ENCODE measurements at places on chromosomes 5 and 9.
A peak's percentile ranks its signal among the peaks of the same experiment; 100 is the strongest.

GRCh38 chr5:17343675-17344074 is 126.2 kb downstream of the BASP1 start:
- peak; percentile 82 for DNase-seq

GRCh38 chr9:96398582-96399324 is 15.2 kb upstream of the SLC35D2 start:
- DNase-seq: no peak

GRCh38 chr9:124438091-124438490 is 12.2 kb upstream of the ADGRD2 start:
- DNase-seq: no peak

DNA sequence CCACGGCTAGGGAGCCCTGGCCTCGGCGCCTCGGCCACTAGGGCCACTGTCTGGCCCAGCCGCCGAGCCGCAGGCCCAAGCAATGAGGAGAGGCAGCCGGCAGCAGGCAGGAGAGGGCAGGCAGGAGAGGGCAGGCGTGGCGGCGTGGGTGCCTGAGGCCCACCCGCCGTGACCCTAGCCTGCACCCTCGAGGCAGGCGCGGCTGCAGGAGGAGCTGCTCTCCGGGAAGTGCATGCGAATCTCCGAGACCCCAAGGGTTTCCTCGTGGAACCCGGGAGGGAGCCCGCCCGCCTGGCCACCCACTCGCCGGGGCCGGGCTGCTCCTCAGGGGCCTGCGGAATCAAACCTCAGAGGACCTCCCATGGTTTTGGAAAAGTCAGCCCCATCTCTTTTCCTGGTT is 9.3 kb downstream of the GRIN1 start:
- DNase-seq: no peak

DNA sequence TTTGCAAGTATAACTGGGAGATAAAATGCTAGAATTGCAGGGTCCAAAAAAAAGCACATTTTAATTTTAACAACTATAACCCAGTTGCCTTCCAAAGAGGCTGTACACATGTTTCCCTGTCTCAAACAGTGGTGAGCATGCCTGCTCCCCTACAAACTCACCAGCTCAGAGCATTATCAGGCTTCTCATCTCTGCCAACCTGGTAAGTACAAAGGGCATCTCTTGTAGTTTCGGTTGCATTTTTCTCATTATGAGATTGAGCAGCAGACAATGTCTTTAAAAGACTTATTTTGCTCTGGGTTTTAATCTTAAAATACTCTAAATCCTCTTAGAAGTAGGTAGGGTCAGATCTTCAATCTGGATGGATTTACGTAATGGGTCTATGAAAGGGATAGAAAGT is 107.1 kb upstream of the MSX2 start:
- DNase-seq: no peak

- no peak for DNase-seq
These were observed 81.0 kb upstream of the PALM2AKAP2 start for GRCh38 chr9:109699019-109699418.

GRCh38 chr9:33791117-33791516 is 4.2 kb upstream of the PRSS3 start:
- no peak for DNase-seq

GRCh38 chr5:944992-945685 is 52.5 kb downstream of the TRIP13 start:
- no peak for DNase-seq

GRCh38 chr5:91166059-91166807 is 216.9 kb downstream of the ARRDC3 start:
- no peak for DNase-seq

- DNase-seq: no peak
These were observed 5.6 kb downstream of the C5orf24 start for GRCh38 chr5:134851307-134851923.

DNA sequence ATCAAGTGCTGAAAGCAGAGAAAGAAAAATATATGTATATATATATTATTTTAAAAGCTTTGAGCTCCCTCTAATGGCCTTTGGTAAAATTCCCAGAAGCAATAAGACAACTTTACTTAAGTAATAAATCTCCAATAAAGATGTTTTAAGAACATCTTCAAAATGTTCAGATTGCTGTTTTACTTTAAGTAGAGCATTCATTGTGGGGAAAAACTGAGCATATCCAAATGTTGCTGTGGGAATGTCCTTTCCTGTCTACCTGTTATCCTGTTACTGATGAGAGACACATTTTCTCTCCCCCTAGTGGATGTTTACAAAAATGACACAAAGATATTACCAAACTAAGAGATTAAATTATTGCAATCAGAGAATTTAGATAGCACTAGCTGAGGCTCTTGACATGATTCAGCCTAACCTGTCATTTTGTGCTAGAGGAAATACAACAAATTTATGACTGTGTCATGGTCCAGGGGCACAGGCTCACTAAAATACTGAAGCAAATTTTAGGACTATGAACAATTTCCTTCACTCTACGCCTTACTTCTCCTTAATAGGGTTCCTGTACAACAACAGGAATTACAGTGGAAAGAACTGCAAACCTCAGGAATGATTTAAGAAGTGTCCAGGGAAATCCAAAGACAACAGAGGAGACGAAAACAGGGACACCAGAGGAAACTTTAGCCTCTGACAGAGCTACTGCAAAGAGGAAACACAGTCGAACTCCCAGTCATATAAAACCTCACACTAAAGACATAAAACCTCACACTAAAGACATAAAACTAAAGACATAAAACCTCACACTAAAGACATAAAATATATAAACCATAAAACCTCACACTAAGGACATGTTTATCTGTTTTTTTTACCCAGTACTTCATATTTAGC is 24.3 kb upstream of the PRRC1 start:
- peak; percentile 54 for DNase-seq

DNA sequence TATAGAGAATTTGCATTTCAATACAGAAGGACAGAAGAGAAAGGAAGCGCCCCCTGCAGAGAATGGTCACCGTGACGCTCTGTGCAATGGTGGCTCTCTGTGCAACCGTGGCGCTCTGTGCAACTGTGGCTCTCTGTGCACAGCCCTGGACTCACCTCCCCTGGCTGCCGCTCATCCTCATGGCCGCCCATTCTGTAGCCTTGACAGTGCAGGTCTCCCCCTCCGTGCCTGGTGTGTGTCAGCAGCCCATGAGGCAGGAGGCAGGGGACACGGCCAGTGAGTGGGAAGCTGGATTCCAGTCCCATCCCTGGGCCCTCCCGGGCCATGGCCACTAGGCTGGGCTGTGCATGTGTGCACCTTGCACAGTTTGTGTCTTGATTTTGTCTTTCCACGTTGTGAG is 12.0 kb downstream of the EXOC3 start:
- DNase-seq: no peak

DNA sequence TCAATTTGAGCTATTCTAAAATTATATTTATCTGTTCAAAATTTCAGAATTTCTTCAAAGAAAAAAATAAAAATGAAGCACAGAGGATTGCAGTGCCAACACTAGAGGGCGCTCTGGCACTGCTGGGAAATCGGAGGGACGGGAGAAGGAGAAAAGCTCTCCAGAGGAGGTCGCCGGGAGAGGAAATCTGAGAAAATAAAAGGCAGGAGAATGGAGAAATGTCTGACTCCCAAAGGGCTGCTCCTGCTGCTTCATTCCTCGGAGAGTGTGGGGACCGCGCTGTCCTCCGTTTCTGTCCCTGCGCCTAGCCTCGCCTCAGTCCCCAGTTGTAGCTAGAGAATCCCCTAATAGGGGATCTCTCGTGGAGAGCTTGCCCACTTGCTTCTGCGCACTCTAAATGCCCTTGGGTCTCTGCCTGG is 40.0 kb upstream of the ARSB start:
- DNase-seq: no peak

- DNase-seq: no peak
These were observed 43.1 kb downstream of the TNFAIP8 start for GRCh38 chr5:119398727-119399466.
